ENCODE measurements at places on chromosomes 16 and 17. TPM values are rescaled to one million over a fixed set of nuclear protein-coding genes. Genes with fewer than 3 reads are reported as not detected.
A peak's percentile ranks its signal among the peaks of the same experiment; 100 is the strongest.

DNA sequence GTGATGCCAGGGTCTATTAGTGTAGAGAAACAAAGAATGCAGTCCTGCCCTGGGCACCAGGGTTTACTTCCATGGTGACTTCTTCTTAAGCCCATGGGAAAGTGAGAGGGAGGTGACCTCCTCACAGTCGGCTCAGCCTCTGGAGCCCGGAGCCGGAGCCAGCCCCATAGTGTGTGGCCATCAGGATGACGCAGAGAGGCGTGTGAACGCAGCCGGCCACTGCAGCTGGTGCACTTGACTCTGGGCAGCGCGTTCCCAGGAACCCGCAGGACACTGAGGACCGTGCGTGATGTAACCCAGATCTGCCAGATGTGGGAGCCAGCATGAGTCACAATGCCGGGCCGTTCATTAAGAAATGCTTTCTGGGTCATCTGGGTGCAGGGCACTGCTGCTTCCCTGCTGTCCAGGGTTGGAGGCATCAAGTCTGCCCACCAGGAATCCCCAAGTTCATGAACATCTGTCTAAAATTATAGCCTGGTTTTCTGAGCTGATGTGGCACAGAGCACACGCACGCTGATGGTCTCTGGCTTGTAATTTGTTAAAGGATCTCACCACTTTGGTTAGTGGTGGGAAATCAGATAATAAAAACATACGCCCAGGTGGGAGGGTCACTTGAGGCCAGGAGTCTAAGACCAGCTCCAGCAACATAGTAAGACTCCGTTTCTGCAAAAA is 114.1 kb downstream of the PITPNC1 start:
- peaks cover 10% of the 10 kb centered on the region for H3K4me1 ChIP-seq
- no peak for DNase-seq

GRCh38 chr17:81222620-81222905 is 202 bp downstream of the CEP131 start:
- H3K4me1 ChIP-seq = peaks cover 9% of the 10 kb centered on the region
- peak overlapping the region; percentile 96 for H3K4me3 ChIP-seq
- no peaks in the 10 kb centered on the region for H3K36me3 ChIP-seq
- no peaks in the 10 kb centered on the region for H3K27me3 ChIP-seq
- DNase-seq = no peak

DNA sequence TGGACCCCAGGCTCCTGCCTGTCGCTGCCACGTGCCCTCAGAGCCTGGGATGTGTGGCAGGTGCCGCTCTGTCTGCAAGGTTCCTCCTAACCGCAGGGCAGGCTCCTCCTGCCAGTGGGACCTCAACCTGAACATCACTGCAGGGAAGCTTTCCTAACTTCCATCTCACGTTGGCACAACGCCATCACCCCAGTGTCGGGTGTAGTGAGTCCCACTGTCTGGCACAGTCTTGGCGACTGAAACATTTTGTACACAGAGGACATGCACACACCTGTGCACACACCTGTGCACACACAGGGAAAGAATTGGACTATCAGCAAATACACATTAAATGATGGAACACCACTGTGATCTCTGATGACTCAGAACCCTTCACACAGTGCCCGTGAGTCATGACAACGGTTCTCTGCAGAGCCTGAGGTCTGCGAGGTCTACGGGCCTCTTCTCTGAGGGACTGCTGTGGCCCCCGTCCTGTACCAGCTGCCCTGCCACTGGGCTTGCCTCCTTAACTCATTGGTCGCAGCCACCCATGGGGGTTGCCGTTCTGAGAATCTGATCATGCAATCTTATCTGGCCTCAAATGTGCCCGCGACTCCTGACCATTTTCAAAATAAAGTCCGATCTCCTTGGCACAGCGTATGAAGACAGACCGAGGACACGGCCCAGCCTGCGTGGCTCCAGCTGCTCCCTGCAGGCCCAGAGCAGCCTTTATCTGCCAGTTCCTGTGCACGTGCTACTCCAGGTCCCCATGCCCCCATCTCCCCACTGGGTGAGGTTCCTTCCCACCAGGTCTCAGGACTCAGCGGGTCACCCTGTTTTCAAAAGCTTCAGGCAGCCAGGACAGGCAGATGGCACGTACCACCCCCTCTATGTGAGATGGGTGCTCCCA is 7.6 kb downstream of the CCDC57 start:
- no peak for DNase-seq
- H3K4me1 ChIP-seq = peaks cover 9% of the 10 kb centered on the region
- H3K4me3 ChIP-seq = no peak overlapping the region
- H3K36me3 ChIP-seq = no peaks in the 10 kb centered on the region

TSPOAP1 gene
- 6.5 TPM for total RNA-seq

- peaks cover 43% of the 10 kb centered on the region for H3K36me3 ChIP-seq
- H3K4me1 ChIP-seq = no peaks in the 10 kb centered on the region
- no peak overlapping the region for H3K4me3 ChIP-seq
- H3K27ac ChIP-seq = no peak overlapping the region
Observed at GRCh38 chr17:51279183-51279582, 18.8 kb downstream of the UTP18 start.
